Hematopoietic multipotent progenitor cell treated with erythropoietin and hydrocortisone succinate and interleukin-3 and kit ligand, for 15 days (in vitro differentiated cells): ENCODE measurements at places on chromosomes 13 and 19.
A peak's percentile ranks its signal among the peaks of the same experiment; 100 is the strongest.

GRCh38 chr13:105262579-105262978, 1272.9 kb downstream of the EFNB2 start:
- no peak for DNase-seq

DNA sequence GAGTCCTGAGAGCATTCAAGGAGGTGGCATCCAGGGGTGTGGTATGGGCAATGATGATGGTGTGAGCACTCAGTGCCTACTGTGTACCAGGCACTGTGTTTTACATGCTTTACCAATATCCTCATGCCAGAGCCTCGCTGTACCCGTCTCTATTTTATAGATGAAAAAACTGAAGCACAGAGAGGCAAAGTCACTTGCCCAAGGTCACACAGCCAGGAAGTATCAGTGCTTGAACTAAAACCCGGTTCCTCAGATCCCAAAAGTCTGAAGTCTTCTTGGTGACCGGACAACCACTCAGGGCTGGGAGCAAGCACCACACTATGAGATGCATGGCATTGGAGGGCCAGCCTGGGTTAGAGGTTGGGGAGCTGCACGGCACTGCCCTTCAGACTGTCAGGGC, 84.1 kb downstream of the CHST8 start:
- DNase-seq: no peak

DNA sequence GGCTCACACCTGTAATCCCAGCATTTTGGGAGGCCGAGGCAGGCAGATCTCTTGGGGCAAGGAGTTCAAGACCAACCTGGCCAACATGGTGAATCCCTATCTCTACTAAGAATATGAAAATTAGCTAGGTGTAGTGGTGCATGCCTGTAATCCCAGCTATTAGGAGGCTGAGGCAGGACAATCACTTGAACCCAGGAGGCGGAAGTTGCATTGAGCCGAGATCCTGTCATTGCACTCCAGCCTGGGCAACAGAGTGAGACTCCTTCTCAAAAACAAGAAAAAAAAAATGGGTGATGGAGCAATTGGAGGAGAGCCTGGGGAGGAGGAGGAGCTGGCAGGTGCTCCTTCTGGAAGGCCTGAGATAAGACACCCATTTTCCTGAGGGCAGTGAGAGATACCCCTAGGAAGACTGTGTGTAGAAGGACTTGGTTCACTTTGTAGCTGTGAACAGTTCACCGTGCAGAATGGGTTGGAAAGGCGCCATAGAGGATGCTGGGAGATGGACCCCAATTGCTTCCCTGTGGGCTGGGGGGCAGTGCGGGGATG, 8.7 kb upstream of the CARM1 start:
- no peak for DNase-seq

GRCh38 chr19:35585848-35586247, at the start of gene PMIS2:
Gene PMIS2 (plus strand): TSS chr19:35586173. CDS start chr19:35586260, 87 bp downstream.
- peak; percentile 37 for DNase-seq

DNA sequence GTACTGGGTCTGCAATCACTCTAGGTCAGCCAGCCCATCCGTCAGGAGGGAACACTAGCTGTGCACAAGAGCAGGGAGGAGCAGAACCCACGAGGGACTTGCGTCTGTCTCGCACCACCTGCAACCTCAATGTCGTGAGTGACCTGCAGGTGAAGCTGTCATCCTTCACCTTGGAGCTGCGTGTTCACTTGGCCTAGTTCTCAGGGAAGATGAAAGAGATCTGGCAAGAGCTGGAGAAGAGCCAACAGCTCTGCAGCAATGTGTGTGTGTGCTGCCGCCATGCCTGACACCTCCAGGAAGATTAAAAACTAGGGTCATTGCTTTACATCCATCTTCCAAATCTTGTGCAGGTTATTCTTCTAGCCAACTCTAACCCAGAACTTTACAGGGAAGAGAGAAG, 117.6 kb upstream of the MRI1 start:
- DNase-seq: no peak
